ENCODE measurements at places on chromosomes 1 and 21.

DNA sequence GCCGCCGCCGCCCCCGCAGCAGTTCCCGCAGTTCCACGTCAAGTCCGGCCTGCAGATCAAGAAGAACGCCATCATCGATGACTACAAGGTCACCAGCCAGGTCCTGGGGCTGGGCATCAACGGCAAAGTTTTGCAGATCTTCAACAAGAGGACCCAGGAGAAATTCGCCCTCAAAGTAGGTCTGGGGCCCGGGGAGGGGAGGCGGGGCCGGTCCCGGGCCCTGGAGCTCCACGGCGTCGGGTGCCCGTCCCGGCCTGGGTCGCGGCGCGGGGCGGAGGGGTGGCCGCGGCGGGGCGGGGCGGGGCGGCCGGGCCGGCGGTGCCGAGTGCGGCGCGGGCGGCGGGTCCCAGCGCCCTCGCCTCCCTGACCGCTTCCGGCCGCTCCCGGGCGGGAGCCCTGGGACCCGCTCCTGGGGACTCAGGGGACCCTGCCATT is 646 bp downstream of the MAPKAPK2 start:
- DNase-seq: no peak

GRCh38 chr1:170568197-170568596 is 36.2 kb downstream of the GORAB start:
- no peak for DNase-seq

DNA sequence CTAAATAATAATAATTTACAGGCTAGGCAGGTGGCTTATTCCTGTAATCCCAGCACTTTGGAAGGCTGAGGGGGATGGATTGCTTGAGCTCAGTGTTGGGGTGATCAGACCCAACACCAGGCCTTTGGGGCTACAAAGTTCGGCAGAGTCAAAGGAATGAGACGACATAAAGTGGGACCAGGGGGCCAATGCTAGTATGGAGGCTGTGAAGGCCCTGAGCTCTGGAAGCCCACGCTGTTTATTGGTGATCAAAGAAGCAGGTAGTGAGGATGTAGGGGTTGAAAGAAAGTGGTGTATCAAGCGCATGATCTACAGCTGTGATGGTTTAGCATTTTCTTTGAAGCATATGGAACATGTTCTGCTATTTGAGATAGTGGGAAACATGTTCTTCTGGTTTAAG is 5.6 kb downstream of the BTBD8 start:
- DNase-seq: no peak

- DNase-seq: no peak
Measured at GRCh38 chr1:88528792-88529191, 155.3 kb upstream of the PKN2 start.

DNA sequence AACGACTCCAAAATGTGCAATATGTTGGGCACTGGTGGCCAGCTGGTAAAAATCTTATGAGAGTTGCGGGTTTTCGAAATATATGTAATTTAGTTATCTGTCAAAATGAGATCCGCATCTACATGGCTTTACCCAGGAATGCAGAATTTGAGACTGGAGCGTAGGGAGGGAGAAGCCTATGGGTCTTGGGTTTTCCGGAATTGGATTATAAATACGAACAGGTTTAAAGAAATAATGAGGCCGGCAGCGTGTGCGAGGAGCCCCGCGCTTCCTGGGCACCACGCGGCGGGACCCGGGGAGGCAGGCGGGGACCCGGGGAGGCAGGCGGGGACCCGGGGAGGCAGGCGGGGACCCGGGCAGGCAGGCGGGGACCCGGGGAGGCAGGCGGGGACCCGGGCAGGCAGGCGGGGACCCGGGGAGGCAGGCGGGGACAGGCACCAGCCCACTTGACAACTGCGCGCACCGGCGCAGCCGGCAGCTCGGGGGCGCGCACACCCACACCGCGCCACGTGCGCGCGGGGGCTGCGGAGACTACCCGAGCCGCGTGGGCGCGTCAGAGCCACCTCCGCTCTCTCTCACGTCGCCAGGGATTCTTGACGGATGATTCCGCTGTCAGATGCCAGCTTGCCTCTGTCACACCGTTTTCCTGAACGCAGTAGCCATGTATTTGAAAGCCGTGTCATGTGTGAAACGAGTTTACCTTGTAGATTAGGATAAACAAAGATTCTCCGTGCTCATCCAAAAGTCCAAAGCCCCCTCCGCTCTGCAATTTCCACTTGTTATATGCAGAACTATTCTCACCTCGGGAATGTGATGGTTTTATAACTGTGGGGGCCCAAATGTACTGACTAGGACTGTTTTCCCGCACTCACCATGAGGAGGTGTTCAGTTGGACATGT is 54.3 kb upstream of the HNRNPU start:
- peak; percentile 5 for DNase-seq

GRCh38 chr1:26028490-26028980 is 7.0 kb downstream of the EXTL1 start:
- DNase-seq: no peak

GRCh38 chr1:237702161-237702560 is 188.6 kb downstream of the ZP4 start:
- no peak for DNase-seq

GRCh38 chr1:33363470-33363861 is 42.6 kb upstream of the A3GALT2 start:
- DNase-seq: no peak

GRCh38 chr21:36791695-36792470 is 93.0 kb downstream of the SIM2 start:
- no peak for DNase-seq

DNA sequence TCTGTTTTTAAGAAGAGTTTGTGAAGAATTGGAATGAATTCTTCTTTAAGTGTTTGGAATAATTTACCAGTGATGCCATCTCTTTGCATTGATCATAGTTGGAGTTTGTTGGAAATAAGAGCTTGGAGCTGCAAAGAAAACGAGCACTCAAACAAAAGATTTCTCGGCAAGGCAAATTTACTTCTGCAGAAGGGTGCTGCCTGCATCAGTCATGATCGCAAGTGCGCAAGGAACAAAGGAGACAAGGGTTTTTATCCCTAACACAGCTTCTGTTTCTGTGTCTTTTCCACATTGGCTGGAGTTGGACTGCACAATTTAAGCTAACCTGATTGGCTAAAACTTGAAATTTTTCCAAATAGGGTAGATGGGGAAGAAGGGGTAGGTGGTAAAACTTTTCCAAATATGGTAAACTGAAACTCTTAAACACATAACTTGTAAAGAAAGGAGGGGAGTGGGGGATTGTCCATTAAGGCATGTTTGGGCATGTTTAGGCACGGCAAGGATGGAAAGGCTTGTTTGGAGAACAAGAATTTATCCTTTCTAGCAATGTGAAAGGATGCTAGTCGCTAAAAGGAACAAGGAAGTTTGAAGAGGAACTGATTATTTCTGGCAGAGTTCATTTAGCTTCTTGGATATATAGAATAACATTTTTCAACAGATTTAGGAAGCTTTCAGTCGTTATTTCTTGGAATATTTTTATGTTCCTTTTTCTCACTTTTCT is 3.5 kb upstream of the AADACL4 start:
- no peak for DNase-seq
